ENCODE measurements at places on chromosomes 7 and 10. TPM values are rescaled to one million over a fixed set of nuclear protein-coding genes. Genes with fewer than 3 reads are reported as not detected.

The CPA2 gene
- total RNA-seq = not detected

The DNA2 gene
- 5.2 TPM for total RNA-seq

The NYAP1 gene
- not detected for total RNA-seq

The TACC2 gene
- 5.8 TPM for total RNA-seq

The PRF1 gene
- total RNA-seq = not detected

The CTTNBP2 gene
- total RNA-seq = not detected

The FKBP6 gene
- total RNA-seq = not detected

The INHBA gene
- 5.5 TPM for total RNA-seq

The SRI gene
- total RNA-seq = 59.3 TPM

The GRM3 gene
- total RNA-seq = not detected

The CEP41 gene
- 8.1 TPM for total RNA-seq

The IFIT1B gene
- not detected for total RNA-seq

The FAM25G gene
- total RNA-seq = not detected

The CHST3 gene
- 43.3 TPM for total RNA-seq

The FAM131B gene
- total RNA-seq = 3.0 TPM

The LRRN3 gene
- 0.43 TPM for total RNA-seq

The ABCA13 gene
- 0.11 TPM for total RNA-seq

The CNNM1 gene
- 1.6 TPM for total RNA-seq

The ZNF853 gene
- 0.51 TPM for total RNA-seq

The SEC61G gene
- total RNA-seq = 1,194 TPM

The EPHB6 gene
- 0.11 TPM for total RNA-seq

The NT5C3A gene
- total RNA-seq = 22.5 TPM

The CFAP43 gene
- not detected for total RNA-seq

The CDHR1 gene
- total RNA-seq = not detected

The DNAJC1 gene
- total RNA-seq = 50.9 TPM

The EIF4H gene
- 305 TPM for total RNA-seq

The GCK gene
- total RNA-seq = 0.11 TPM

The MBL2 gene
- total RNA-seq = not detected

The ADRA2A gene
- 74.8 TPM for total RNA-seq

The ABCB4 gene
- total RNA-seq = 0.43 TPM

The GRM8 gene
- not detected for total RNA-seq

The GIMAP1 gene
- not detected for total RNA-seq

The STEAP1 gene
- 120 TPM for total RNA-seq

The MSMB gene
- not detected for total RNA-seq

The ZNF92 gene
- total RNA-seq = 3.4 TPM

The IRF5 gene
- total RNA-seq = under 0.01 TPM

The C10orf62 gene
- total RNA-seq = not detected

The AKR1C8 gene
- not detected for total RNA-seq

The MYH16 gene
- total RNA-seq = not detected

The ATAD1 gene
- total RNA-seq = 43.9 TPM

The LIPK gene
- not detected for total RNA-seq

The VSTM4 gene
- total RNA-seq = 9.5 TPM

The AP1S1 gene
- total RNA-seq = 236 TPM

Data from GM23248 (cell line).